ENCODE measurements at places on chromosomes 1 and 21.
A peak's percentile ranks its signal among the peaks of the same experiment; 100 is the strongest.

- DNase-seq: no peak
These were observed 29.4 kb downstream of the MRPL37 start for GRCh38 chr1:54229281-54229891.

DNA sequence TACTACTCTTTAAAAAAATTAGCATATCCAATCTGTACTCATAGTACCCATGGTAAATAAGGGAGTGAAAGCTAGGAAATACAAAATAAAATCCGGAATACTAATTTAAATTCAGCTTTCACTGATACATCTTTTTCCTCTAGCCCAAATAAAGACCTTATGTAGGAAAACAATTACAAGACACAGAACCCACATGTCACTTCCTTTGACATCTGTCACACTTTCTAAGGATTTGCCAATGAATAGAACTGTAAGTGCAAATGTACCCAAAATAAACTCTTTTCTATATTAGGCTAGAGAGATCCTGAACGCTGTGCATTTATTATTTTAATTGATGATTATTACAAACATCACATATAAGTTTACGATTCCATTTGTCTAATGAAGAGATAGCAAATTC is 393.0 kb downstream of the LRRIQ3 start:
- DNase-seq: no peak

- no peak for DNase-seq
These were observed 43.5 kb upstream of the CCDC27 start for GRCh38 chr1:3708791-3709190.

DNA sequence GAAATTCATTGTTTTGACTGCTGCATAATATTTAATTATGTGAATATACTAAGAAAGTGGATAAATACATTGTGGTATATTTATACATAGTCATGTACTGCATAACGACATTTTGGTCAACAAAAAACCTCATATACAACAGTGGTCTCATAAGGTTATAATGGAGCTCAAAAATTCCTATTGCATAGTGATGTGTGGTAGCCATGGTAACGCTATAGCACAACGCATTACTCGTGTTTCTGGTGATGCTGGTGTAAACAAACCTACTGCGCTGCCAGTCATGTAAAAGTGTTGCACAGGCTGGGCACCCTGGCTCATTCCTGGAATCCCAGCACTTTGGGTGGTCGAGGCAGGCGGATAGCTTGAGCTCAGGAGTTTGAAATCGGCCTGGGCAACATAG is 52.6 kb upstream of the NHLH2 start:
- no peak for DNase-seq

- DNase-seq: no peak
These were observed 31.8 kb downstream of the CLEC20A start for GRCh38 chr1:178465011-178465410.

DNA sequence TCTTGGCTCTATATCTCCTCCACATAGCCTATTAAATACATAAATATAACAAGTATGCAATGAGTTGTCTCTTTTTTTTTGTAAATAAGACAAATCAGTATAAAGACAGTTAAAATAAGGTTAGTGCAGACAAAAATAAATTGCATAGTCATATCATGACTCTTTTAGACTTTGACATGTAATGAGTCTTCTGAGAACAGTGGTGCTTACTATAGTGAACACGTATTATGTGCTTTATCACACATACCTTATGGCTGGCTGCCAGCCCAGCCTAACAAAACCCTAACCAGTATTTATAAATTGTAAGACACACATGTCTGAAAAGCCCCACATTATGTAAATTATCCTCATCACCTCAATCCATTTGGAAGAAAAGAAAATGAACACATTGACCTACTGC is 29.1 kb upstream of the F13B start:
- DNase-seq: no peak

DNA sequence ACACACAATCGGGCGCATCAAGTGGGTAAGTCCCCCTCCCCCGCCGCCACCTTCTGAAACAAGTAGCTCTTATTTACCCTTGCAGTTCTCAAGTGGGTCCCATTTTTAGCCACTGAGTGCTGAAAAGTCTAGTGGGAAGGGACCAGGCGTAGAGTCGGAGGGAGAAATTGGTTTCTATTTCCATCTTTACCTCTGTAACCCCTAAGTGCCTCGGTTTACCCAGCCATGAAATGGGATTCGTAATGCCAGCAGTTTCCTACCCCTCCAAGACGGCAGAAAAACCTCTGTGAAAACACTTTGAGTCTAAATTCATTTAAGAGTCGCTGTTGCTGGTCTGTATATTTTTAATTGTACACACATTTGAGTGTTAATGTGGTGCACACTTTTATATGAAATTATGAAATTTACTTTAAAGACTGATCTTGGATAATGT is 928 bp downstream of the TLCD4 start:
- DNase-seq: no peak

DNA sequence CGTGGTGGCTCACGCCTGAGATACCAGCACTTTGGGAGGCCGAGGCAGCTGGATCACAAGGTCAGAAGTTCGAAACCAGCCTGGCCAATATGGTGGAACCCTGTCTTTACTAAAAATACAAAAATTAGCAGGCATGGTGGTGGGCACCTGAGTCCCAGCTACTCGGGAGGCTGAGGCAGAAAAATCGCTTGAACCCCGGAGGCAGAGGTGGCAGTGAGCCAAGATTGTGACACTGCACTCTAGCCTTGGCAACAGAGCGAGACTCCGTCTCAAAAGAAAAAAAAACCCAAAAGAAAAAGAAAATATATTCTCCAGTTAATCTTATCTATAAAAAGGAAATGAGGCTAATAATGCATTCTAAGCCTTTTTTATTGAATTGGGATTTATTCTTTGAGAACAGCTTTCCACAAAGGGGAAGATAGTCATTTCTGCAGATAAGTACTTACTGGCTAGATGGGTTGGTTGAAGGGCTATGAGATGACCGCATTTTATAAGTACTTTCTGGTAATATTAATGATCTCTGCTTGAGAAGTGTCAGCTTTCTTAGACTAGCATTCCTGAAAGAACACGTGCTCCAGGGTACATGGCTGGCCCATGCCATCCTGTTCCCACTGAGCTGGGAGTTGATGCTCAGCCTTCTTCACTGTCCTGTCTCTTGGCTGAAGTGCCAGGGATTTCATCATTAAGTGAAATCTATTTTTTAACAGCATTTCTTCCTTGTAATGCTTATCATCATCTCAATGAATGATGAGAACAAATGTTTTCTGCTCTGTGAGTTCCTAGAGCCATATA is 57.9 kb downstream of the SASS6 start:
- no peak for DNase-seq

GRCh38 chr1:221886743-221887414 is 145.0 kb upstream of the DUSP10 start:
- DNase-seq: no peak

DNA sequence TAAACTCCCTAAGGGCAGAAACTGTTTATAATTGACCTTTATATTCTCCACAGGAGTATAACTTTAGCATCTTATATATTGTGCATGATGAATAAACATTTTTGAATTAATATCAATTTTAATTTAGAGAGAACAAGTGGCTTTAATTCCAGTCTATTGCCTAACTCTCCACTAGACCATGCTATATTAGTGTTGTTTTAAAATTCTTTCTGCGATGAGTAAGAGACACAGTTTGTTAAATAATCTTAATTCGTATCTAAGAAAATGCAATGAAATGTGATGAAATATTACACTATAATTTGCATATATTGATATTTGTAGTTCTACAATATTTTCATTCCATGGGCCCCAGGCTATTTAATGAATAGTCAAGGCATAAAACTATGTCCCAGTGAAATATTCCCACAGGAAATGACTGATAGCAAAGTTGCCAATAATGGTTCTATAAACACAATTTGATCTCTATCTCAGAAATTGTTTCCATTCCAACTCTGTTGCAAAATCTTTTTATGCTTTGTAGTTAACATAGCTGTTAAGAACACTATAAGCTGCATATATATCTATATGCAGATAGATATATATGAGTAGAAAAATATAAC is 2.9 kb upstream of the SYDE2 start:
- no peak for DNase-seq

DNA sequence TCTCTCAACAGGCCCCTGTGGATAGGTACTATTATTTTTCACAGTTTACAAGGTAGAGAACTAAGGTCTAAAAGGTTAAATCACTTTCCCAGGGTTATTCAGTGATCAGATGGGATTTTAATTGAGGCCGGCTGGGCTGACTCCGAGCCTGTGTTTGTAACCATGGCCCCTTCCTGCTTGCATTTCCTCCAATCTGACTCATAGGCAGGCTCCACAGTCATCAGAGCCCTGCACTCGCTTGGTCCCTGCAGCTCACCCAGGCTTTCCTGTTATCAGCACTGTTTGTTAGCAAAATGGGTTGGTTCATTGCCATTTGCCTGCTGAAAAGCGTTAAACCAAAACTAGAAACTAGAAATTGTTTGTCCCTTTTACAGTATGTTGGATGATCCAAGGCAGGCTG is 41.4 kb upstream of the LMX1A start:
- DNase-seq: no peak

- DNase-seq: no peak
These were observed 9.2 kb downstream of the ROR1 start for GRCh38 chr1:63782982-63783381.

- DNase-seq: no peak
These were observed 5.8 kb upstream of the CCDC27 start for GRCh38 chr1:3746389-3746829.

GRCh38 chr1:212234431-212235395 is 50.5 kb upstream of the PPP2R5A start:
- DNase-seq: peak; percentile 4

DNA sequence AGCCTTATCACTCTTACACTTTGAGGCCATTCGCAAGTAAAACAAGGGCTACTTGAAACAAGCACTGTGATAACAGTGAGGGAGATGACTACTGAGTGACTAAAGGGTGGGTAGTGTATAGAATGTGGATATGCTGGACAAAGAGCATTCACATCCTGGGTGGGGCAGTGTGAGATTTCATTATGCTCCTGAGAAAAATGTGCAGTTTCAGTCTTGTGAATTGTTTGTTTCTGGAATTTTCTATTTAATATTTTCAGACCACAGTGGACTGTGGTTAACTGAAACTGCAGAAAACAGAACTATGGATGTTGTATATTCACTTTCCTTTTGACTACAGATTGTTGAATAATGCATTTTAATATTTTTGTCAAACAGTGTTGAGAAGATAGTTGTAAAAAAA is 25.1 kb upstream of the B3GALT2 start:
- no peak for DNase-seq

GRCh38 chr1:85087659-85088407 is 39.5 kb upstream of the MCOLN3 start:
- no peak for DNase-seq

DNA sequence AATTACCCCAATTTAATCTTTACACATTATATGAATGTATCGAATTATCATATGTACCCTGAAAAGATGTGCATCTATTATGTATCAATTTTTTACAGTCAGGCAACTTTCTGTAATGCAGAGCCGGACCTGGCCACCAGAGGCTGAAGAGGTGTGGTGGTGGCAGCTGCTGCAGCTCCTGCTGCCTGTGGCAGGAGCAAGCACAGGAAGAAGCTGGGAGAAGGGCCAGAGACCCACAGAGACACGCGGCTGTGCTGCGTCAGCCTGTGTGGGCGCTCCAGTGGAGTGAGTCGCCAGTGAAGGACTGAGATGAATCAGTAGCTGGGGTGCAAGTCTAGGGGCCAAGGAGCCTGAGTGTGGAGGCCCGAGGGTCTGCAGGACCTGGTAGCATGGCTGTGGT is 74.3 kb upstream of the COG2 start:
- DNase-seq: no peak

DNA sequence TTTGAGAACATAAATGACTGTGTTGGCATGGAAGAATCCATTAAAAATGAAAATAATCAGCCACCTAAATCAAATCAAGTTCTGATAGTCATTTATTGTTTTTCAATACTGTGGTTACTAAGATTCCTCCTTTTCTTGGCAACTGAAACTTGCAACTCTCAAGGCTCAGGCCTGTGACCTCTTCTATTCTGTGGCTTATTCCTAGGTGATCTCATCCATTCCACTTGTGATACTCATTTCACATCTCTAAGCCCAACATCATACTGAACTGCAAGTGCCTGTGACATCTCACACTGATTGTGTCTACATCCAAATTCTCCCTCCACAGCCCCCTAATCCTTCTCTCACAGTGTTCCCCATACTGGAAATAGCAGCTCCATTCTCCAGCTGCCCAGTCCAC is 4.8 kb upstream of the ST6GALNAC5 start:
- DNase-seq: no peak

DNA sequence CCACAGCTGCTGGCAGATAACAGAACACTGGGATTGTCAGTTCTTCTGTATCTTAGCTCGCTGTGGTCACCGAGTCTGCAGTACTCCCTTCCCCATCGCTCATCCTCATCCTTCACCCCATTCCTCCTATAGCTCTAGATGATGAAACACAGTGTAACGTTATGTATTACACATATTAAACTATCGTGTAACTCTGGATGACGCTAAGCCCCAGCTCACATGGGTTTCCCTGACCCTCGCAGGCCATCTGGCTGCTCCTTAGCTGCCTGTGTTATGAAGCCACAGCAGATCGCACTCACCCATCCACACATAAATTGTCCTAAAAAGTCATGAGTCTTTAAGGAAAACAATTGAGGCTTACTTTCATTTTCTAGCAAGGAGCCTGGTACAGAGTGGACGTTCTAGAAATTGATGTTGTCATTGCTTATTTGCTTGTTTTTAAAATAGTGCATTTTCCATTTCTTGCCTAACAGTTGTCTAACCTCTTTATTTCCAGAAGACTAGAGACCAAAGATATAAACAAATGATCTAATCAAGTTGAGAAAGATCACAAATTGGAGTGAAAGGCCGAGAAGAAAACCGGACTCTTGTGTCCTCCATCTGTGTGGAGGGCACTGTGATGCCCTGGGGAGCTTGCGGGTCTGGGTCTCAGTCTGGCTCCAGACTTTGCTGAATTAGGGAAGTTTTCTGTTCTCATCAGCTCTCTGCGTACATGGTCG is 24.3 kb upstream of the PCP4 start:
- no peak for DNase-seq

- no peak for DNase-seq
These were observed 112.3 kb downstream of the GLUL start for GRCh38 chr1:182279302-182279701.

DNA sequence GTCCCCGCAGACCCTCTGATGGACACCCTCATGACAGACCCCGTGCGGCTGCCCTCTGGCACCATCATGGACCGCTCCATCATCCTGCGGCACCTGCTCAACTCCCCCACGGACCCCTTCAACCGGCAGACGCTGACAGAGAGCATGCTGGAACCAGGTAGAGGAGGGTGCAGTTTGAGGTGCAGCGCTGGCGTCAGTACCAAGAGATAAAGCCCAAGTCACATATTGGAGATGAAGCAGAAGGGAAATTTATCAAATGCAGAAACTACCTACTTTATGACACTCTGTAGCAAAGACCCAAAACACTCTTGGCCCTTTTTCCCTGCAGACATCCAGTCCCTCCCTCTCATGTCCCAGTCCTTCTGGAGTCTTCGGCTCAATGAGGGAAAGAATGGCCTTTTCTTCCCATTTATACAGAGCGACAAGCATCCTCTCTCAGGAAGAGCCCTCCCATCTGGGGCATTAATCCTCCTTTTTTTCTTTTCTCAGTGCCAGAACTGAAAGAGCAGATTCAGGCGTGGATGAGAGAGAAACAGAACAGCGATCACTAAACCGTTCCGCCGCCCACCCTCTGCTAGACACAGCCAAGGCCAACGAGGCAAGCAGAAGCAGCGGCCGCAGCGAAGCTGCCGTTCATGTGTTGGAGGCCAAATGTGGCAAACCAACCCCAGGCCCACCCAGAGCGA is 30.8 kb upstream of the KIF1B start:
- DNase-seq: no peak
